AG10803 (cell line): ENCODE measurements at places on chromosomes 11 and 22.
A peak's percentile ranks its signal among the peaks of the same experiment; 100 is the strongest.

DNA sequence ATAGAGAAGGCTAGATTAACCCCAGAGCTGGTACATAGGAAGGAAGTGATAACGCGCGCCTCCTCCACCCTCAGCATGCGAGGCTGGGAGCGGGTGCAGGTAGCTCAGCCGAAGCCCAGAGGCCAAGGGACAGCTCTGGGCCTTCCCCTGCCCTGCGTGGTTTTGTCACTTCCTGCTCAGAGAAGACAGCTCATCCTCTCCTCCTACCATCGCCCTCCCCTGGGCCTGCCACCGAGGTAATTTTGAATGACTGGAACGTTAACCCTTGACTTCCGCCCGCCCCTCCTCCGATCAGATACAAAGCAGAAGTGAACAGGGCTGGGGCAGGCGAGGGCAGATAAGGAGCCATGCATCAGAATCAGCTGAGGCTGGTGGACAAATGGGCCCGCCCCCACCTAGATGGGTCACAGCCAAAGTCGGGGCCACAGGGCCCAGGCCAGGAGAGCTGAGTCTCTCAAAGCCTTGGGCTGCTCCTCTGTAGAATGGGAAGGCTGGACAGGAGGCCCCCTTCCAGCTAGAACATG, 1.6 kb downstream of the RAC2 start:
- no peak for DNase-seq

DNA sequence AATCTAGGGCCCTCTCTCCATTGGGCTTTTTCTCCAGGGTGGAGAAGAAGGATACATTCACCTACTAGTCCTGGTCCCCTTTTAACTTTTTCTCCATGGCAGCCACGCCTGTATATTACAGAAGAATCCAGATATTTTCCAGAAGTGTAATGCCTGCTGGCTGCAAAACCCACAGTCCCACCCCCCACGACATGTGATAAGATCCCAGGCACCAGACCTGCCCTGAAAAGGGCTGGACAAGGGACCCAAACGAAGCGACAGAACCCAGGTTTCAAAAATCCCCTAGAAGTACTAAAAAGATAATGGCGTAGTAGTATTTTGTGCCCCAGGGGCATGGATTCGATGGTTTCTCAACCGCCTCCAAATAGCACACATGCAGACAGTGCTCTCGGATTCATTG, 2.8 kb downstream of the WT1 start:
- no peak for DNase-seq

DNA sequence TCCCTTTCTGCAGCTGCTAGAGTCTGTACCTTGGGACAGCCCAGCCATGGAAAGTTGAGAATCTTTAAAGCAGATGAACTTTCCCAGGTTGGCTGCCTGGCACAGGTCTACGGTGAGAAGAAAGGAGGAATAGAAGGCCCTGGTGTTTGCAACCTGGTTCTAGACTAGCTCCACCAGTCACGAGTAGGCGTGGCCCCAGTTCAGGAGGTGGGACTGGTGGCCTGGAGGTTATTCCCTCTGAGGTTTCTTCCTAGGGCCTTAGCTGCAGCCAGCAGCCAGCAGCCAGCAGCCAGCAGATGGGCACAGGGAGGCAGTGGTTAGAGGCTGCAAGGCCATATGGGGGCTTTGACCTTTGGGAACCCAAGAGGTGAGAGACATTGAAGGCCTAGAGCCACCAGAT, 40.9 kb downstream of the PRDM11 start:
- no peak for DNase-seq

- no peak for DNase-seq
Measured at GRCh38 chr11:529728-530411, 5.5 kb downstream of the HRAS start.

DNA sequence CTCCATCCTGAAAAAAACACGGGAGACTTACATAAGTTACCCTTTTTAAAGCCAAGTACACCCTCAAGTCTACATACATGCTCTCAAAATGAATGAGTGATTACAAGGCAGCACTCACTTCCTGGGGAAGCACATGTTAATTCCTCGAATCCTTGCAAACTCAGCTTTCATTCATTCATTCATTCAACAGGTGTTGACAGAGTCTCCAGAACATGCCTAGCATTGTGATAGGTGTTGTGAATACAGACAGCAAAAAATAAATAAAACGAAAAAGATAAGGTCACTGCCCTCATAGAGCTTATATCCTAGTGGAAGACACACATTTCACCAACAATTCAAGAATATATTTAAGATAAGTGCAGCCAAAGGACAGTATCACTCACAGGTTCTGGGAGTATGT, 19.7 kb downstream of the MPPED2 start:
- no peak for DNase-seq

GRCh38 chr11:3177931-3178330, 12.8 kb upstream of the OSBPL5 start:
- peak; percentile 53 for DNase-seq
